ENCODE measurements at places on chromosomes 11 and 22.

DNA sequence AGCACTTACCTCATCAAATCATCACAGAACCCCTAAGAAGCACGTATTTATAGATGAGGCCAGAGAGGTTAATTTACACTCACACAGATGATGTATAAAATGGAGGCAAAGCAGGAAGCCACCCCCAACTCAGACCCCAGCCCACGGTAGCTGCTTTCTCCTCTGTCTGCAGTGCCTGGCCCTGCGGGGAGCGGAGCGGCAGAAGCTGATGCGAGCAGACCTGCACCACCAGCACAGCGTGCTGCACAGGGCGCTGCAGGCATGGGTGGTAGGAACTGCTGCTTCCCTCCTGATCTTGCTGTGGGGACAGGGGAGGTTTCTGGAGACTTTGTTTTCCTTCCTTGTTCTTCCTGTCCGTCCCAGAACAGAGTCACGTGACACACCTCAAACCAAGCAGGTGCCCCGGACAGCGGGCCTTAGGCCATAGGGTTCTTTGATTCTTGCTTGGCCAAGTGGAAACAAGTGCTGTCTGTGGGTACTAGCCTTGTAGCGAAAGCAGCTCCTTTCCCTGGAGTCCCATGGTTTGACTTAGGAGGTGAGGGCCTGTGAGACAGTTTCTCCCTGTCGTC lies 57.8 kb downstream of the PISD start:
- DNase-seq: no peak

GRCh38 chr11:121656328-121657090 lies 203.7 kb upstream of the SORL1-AS1 start:
- no peak for DNase-seq

DNA sequence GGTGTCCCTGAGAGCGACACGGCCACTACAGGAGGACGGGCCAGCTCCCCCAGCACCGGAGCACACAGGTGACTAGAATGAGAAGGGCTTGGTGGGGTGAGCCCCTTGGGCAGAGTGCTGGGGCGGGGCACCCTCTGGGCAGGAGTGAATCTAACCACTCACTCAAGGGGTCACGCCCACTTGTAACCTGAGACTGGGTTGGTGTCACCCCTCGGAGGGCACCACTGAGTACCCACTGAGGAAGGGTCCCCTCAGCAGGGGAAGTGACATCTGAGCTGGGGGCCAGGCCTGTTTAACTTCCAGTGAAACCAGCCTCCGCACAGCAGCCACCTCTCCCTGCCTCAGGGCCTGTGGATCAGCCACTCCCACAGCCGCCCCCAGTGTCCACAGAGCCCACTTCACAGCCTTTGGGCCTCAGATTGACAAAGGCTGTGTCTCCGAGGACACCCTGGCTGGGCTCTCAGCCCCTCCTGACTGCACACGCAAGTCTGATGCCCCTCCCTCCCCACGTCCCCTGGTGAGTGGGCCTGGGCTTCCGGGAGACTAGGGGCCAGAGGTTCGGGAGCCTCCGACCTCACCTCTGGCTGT lies 5.6 kb downstream of the GATD1 start:
- no peak for DNase-seq

DNA sequence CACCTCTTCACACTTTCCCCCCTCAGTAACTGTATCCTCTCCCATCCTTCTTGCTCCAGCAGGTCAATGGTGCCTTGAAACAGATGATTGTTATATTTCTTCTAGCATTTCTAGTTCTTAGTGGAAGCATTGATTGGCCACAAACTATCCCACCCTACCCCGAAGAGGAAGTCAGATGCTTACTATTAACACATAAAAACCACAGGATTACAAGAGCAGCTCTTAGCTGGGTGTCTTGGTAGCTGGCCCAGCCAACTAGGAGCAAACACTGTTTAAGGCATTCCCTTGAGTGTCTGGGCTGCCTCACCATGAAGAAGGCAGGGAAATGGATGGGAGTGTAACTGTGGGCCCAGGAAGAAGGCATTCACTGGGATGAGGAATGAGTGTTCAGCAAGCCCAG lies 176.6 kb downstream of the GRIK4 start:
- DNase-seq: no peak

DNA sequence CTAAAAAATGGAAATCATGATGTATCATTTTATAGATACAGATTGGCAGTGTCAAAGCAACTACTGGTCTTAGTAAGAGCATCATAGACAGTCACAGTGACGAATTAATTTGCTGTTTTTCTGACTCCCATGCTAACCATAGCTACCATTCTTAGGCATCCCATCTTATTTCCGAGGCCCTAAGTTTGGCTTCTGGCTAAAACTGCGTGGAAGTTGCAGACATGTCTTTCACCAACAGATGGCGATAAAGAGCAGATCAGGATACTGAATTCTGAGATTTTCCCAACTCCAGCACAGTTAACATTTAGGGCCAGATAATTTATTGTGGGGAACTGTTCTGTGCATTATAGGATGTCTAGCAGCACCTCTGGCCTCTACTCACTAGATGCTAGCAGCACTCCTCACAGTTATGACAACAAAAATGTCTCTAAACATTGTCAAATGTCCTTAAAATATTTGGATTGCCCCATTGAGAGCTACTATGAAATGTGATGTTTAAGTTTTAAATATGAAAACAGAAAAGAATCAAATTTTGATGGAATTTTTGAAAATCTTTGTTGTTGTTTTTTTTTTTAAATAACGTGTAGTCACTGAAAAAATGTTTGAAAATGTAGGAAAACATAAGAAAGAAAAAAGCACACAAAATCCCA lies 16.3 kb downstream of the OR2AG2 start:
- DNase-seq: peak; percentile 4

- DNase-seq: no peak
Measured at GRCh38 chr11:18271206-18271605, 5.1 kb downstream of the SAA1 start.

GRCh38 chr11:128497061-128497775 lies 90.1 kb downstream of the ETS1 start:
- peak; percentile 95 for DNase-seq

- no peak for DNase-seq
Measured at GRCh38 chr11:83093634-83094033, 21.9 kb upstream of the RAB30 start.

DNA sequence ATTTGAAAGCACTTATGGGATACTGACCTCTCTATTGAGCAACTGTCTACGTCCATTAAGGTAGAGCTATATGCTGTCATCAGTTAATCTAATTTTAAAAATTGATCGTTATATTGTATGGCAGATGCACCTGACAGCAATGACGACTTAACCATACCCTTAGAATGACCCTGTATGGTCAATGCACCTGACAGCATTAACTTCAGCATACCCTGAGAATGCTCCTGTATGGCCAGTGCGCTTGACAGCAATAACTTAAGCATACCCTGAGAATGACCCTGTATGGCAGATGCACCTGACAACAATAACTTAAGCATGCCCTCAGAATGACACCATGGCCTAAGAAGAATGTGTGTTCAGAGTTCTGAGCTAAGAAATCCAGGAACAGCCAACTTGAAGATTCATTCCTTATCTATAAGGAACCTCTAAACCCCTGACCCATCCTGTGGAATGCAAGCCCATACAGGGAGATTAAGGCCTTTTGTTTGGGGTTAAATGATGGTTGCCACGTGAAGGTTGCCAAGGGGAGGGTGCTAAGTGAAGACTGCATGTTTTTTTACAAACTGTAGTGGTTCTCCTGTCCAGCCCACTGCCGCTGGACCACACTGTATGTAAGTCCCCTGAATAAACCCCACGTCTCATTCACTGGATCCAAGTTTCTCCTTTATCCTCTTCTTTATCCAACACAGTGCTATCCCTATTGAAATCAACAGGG lies 138.3 kb downstream of the GUCY1A2 start:
- DNase-seq: no peak

DNA sequence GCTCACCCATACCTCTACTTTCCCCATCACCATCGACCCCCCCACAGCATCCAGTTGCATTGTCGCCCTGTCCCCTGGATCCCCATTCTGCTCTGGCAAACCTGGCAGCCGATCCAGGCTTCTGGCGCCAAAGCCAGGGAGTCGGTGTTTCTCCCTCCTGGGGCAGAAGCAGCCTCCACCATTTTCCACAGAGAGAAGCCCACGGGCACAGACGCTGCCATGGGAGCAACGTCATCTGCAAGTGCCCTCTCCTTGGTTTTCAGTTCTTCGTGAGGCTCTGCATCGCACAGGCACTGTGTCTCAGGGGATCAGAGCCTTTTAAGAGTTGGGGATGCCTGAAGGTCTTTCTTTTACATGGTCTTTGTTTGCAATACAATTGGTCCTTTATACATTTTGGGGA lies 2.3 kb downstream of the YPEL4 start:
- no peak for DNase-seq

DNA sequence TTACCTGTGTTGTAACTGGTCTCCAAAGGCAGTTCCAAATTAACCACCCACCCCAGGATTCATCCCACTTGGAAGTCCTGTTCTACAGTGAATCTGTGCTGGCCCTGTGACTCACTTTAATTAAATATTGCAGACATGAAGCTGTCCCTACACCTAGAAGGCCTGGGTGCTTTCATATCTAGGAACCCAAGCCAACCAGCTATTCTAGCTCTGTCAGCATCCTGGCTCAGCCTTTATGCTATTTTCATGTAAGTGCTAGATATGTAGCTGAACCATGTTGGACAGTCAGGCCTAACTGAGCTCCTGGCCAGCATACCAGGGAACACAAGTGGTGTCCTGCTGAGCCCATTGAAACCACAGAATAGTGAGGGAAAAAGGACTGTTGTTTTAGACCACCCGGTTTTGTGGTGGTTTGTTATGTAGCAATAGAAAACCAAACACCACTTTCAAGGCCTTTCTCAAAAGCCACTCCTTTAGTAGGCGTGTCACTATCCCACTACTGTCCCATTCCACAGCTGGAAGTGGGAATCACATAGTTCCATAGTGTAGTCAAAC lies 30.3 kb downstream of the CNTF start:
- DNase-seq: no peak

GRCh38 chr11:86134580-86135318 lies 65.9 kb upstream of the PICALM start:
- DNase-seq: no peak

GRCh38 chr22:17868771-17869170 lies 94.5 kb upstream of the BID start:
- DNase-seq: no peak

- no peak for DNase-seq
Measured at GRCh38 chr11:75087319-75088305, 9.1 kb downstream of the OR2AT4 start.

GRCh38 chr11:121741761-121742361 lies 289.1 kb upstream of the SORL1-AS1 start:
- no peak for DNase-seq

DNA sequence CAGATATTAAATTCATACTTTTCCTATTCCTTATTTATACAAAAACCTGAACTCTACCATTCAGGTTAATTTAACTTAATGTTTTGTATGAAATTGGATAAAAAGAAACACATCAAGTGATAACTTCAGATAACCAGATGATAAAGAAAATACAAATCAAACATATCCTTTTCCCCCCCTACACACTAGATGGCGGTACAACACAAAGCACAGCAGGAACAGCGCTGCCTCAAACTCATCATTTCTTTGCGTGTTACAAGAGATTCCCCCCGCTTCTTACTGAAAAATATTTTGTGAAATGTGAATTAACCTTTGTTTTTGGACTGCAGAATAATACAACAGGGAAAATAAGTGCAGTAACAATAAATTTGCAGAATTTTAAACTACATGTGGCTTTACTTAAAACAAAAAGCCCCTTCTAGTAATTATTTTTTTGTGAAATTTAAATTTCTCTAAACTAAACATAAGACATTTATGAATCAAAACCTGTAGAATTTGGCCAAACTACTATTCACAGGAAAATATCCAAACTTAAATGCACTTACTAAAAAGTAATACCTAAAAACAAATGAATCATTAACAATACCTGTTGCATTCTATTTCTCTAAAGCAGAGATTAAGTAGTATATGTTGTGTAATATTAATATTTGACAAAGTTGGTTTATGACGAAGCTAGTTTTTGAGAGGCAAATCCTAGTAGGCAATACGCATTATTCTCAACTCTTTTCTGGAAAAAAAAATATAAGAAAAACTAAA lies 74.4 kb downstream of the ARHGAP32 start:
- peak; percentile 42 for DNase-seq

GRCh38 chr11:47797633-47798032 lies 30.5 kb upstream of the FNBP4 start:
- peak; percentile 67 for DNase-seq

- no peak for DNase-seq
Measured at GRCh38 chr11:120181376-120181975, 29.4 kb upstream of the OAF start.

DNA sequence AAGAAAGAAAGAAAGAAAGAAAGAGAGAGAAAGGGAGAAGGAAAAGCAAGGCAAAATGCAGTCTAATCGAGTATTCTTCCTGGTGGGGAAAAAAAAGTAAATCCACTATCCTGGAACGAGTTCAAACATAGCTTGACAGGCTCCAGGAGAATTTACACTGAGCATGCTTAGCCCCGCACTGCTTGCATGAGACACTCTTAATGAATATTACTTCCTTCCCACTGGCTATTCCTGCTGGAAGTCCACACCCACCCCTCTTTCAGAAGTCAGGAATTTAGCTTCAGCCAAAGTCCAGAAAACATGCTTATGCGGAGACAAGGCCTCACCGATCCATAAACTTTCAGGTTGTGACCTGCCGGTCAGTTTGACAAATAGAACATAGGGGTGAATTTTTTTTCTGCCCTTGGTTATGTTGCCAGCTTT lies 251.8 kb upstream of the BLID start:
- DNase-seq: no peak

- DNase-seq: peak; percentile 36
Measured at GRCh38 chr11:79055856-79056631, 384.8 kb downstream of the TENM4 start.

- DNase-seq: no peak
Measured at GRCh38 chr11:114169321-114169749, 109.8 kb downstream of the ZBTB16 start.

DNA sequence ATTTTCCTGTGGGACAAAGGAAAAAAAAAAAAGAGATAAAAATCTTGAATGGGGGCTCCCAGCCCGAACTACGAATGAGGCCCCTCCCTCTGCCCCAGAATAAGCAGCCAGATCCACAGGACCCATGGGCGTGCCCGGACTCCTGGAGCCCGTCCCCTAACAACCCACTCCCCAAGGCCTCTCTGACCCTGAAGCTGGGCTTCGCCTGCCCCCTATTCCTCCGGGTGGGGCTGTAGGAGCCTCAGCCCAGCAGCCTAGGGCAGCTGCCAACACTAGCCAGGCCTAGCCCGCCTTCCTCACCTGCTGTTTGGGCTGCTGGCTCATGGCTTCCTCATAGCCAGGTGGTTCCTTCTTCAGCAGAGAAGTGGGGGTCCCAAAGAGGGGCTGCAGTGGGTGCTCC lies 46.6 kb downstream of the SGSM3 start:
- DNase-seq: no peak

- DNase-seq: no peak
Measured at GRCh38 chr11:60469723-60470122, 14.1 kb downstream of the MS4A1 start.

DNA sequence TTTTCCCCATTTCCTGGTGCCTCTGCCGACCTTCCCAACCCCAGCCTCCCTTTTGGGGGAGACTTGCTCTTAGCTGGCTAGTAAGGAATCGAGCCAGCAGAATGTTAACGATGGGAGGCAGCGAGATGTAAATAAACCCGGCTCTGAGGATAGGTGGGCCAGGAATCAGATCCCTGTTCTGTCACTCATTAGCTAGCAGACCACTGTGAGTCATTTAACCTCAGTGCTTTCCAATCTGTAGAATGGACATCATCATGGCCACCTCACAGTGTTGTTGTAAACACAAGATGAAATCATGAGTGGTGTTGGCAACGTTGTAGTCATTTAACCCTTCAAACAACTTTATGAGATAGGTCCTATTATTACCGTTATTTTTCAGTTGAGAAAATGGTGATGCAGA lies 208.6 kb downstream of the KIRREL3 start:
- no peak for DNase-seq

GRCh38 chr11:1194231-1194976 lies 28.5 kb upstream of the MUC5B start:
- DNase-seq: no peak
